ENCODE measurements at places on chromosomes 4 and X. TPM values are rescaled to one million over a fixed set of nuclear protein-coding genes. Genes with fewer than 3 reads are reported as not detected.

GRCh38 chr4:186021461-186022167 lies 47.3 kb upstream of the TLR3 start:
- peak; percentile 29 for DNase-seq

- DNase-seq: no peak
Measured at GRCh38 chr4:56976837-56977320, 527 bp downstream of the NOA1 start.

DNA sequence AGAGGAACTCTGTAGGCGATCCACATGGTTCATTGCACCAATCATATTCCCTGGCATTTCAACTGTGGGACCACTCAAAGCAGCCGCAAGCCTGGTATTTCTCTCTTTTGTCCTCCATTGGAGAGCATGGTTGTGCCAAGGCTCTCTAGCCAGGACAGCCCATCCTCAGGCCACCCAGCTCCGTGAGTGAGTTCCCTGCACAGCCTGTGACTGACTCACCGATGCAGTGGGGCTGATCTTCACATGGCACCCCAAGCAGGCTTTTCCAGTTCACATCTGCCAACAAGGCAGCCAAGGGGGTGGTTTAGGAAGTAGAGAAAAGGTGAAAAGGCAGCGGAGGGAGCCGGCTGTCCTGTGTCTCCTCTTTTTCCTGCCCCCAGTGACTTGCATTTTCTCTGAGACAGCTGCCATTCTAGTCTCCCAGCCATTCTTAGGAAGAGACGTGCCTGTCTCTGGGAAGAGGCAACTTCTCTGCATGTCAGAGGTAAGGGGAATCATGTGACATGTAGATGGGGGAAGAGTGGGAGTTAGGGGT lies 69.2 kb downstream of the MID1IP1 start:
- no peak for DNase-seq

GRCh38 chr4:156501962-156502361 lies 469.6 kb downstream of the PDGFC start:
- DNase-seq: no peak

DNA sequence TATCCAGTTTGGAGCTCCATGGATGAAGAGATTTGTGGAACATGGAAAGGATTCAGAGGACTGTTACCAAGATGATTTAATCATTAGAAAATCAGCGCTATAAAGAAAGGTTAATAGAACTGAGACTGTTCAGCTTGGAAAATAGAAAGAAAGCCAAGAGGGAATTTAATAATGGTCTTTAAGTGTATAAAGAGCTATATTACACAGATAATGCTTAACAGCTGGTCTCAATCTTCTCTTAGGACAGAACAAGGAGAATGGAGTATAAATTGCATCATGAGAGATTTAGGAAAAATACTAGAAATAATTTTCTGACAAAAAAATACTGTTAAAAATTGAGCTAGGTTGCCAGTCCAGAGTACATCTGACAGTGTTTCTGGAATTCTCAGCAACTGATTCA lies 91.3 kb upstream of the MAGEC2 start:
- no peak for DNase-seq

GRCh38 chr4:174189392-174190015 lies 94.0 kb downstream of the FBXO8 start:
- no peak for DNase-seq

DNA sequence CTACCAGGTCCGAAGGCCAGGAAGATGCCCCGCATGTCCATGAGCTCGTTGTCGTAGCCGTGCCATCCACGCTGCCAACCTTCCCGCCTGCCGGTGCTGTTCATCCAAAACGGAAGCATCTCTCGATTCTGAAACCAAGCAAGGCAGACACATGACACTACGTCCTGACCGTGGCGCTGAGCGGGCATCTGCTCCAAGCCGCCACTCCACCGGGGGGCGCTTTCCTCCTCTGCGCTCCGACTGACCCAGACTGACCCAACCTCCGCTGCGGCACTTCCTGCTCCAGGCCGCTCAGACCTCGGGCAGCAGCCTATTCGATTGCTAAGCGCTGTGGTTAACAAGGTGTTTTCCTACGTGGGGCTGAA lies 120.5 kb downstream of the ENPP6 start:
- peak; percentile 43 for DNase-seq

DNA sequence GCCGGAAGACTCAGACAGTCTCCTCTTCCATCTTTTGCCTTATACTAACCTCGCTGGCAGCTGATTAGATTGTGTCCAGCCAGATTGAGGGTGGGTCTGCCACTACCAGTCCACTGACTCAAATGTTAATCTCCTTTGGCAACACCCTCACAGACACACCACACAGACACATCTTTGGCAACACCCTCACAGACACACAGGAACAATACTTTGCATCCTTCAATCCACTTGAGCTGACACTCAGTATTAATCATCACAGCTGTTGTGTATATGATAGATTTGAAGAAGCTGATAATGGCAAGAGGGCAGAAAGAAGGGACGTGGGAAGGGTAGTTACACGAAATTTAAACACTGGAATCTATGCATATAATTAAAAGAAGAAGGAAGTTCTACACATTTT lies 139.5 kb downstream of the ANKRD50 start:
- DNase-seq: no peak

TMEM271 gene
- not detected for total RNA-seq

GRCh38 chr4:70425306-70425705 lies 27.6 kb downstream of the OPRPN start:
- DNase-seq: no peak

- DNase-seq: no peak
Measured at GRCh38 chrX:38277802-38278201, 49.5 kb downstream of the RPGR start.

DNA sequence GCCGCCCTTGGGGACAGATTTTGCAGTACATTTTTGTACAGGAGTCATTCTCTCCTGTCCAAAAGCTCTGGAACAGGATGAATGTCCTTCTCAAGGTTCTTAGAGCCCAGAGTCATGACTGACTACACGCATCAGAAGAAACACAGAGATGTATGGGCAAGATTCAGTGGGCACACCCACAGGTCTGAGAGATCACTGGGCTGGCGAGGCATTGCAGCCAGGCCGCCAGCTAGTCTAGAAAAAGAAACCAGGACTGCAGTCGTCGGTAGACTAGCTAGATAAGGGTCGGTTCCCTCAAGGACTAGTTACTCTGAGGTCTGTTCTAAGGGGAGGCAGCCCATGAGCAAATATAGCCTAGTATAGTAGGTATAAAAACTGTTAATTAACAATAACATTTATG lies 19.8 kb downstream of the GBA3 start:
- DNase-seq: no peak

ETNPPL gene
- not detected for total RNA-seq

GRCh38 chr4:188780686-188781085 lies 641.4 kb downstream of the TRIML1 start:
- DNase-seq: no peak

- DNase-seq: no peak
Measured at GRCh38 chrX:138923805-138924204, 212.3 kb upstream of the FGF13 start.

DNA sequence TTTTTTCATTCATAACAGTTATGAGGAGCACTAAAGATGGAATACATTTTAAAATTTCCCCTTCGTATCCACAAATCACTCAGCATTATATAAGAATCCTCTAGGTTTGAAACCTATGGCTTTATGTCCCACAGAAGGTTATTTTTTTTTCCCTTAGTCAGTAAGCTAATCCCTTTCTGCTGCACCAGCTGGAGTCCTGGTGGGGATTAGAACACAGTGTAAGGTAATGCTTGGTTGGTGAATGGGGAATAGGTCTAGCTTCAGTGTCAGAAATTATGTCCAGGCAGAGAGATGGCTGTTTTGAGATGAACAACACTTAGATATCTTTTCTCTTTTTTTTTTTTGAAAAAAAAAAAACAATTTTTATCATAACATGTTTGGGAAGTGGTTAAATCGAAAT lies 116.6 kb downstream of the RASGEF1B start:
- DNase-seq: no peak

- DNase-seq: no peak
Measured at GRCh38 chr4:158998624-158999023, 104.3 kb upstream of the RAPGEF2 start.

CT83 gene
- not detected for total RNA-seq

DNA sequence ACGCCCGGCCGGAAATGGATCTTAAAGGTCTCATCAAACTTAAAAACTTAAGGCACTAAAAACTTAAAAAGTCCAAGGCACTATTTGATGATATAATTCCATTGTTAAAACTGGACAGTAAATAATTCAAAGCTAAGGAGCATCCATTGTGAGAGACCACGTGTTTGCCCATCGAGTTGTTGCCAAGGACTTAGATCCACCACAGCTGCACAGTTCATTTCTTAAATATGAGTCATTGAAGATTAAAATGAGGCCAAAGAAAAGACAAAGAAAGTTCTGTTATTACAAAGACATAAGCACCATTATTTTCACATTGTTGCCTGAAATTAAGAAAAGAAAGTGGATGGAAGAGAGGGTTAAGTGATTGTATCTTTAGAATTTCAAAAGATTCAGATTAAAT lies 411.5 kb upstream of the FTHL17 start:
- DNase-seq: no peak

GRCh38 chrX:40167233-40167849 lies 69.6 kb upstream of the BCOR start:
- no peak for DNase-seq

ADH6 gene
- total RNA-seq: not detected

GRCh38 chr4:88672987-88673386 lies 24.6 kb downstream of the NAP1L5 start:
- peak; percentile 44 for DNase-seq

DNA sequence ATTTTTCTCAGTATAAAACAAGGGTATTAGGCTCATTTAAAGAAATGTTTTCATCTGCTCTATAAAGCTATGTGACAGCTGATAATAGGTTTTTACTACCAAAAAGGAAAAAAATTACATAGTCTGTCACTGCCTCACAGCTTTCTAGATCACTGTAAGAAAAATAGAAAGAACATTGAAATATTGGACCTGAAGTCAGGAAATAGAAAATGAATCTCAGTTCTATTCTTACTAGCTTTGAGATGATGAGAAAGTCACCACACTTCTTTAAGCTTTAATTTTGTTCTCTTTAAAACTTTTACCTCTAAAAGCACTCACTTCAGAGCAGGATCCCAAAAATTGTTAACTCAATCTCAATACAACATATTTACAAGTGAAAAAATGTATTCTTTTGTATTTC lies 45.3 kb upstream of the CAMK2D start:
- DNase-seq: no peak

DNA sequence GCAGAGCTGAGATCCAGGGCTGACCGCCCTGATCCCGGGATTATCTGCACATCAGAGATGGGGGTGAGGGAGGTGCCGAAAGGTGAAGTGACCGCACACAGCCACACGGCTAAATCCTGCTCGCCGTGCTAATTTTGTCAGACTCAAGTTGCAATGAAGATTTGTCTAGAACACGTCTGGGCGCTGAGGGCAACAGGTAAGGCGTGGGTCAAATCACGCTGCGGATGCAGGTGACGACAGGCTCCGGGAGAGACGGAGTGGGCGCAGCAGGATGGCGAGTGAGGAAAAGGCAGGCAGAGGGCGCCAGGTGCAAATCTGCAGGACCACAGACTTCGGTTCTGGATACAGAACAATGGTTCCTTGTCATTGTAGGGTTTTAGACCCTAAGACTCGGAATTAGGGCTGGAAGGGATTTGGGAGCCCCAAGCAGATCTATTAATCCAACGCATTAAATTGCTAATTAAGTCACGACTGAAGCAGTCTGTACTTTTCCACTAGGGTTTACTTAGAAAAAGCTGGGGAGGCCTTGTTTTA lies 1.9 kb upstream of the TBC1D14 start:
- peak; percentile 39 for DNase-seq

DNA sequence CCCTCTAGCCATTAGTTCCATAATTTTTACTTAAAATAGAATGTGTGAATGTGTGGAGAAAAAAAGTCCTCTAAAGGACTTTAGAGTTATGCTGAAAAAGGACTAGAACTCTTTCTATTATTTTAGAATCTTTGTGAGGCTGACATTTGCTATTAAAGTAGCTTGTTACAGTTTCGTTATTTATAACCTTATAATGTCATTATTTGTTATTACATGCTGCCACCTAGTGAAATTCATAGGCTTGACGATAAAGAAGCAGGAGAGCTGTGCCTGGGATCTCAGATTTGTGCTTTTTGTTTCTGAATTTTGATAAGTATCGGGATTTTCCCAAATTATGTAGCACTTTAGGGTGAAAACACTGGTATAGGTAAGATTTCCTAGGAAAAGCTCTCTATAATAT lies 38.5 kb upstream of the TAPT1 start:
- DNase-seq: no peak

GRCh38 chr4:18405054-18405453 lies 383.5 kb upstream of the LCORL start:
- no peak for DNase-seq

GRCh38 chrX:133090236-133090809 lies 6.6 kb downstream of the USP26 start:
- DNase-seq: no peak

GRCh38 chr4:81905971-81906370 lies 434.3 kb upstream of the RASGEF1B start:
- DNase-seq: no peak

DNA sequence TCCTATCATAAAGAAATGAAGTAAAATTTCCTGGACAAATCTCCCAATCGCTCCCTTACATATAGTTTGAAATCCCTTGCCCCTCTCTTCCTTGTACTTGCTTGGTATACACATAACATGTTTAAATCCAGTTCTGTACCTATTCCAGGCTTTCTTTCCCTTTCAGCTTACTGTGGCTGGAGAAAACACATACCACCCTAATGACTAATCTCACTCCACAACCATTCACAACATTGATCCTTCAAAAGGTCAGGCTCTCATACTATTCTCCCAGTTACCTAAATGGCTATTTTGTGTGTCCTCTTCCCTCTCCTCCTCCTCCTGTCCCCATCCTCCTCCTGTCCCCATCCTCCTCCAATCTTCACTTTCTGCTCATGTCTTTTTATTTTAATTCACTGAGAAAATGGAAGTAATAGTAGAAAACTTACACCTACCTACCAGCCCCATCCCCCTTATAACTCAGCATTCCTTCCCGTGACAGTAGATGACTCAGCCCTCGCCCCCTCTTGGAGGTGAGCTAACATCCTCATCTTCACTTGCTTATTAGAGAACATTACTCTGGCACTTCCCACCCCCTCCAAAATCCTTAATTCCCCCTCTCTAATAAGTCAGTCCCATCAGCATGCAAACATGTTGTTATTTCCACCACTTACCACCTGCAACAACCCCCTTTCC lies 77.5 kb downstream of the IL15 start:
- no peak for DNase-seq

KCND1 gene
- 6.0 TPM for total RNA-seq

CT45A2 gene
- total RNA-seq: not detected

Data from endothelial cell (in vitro differentiated cells).